Hepatic stellate cell (primary cell): ENCODE measurements at places on chromosomes 13 and 19.

- no peak for DNase-seq
Measured at GRCh38 chr19:29805031-29805965, 6.5 kb upstream of the CCNE1 start.

DNA sequence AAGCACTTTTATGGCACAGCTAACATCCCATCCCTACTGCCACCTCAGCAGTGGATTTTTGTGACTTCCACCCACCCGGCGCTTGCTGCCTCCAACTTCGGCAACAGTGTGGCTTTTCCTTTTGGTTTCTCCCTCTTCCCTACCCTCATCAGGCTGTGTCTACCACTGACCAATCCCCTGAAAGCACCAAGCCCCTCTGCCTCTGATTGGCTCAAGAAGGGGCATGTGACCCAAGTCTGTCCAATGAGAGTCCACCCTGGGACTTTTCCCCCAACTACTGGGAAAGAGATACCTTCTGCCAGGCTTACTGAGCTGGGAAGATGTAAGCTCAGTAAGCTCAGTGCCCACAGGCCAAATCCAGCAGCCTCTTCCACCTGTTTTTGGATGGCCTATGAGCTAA, 5.8 kb downstream of the SMIM7 start:
- DNase-seq: peak; percentile 41

- DNase-seq: no peak
Measured at GRCh38 chr19:2164020-2164998, 576 bp downstream of the DOT1L start.

DNA sequence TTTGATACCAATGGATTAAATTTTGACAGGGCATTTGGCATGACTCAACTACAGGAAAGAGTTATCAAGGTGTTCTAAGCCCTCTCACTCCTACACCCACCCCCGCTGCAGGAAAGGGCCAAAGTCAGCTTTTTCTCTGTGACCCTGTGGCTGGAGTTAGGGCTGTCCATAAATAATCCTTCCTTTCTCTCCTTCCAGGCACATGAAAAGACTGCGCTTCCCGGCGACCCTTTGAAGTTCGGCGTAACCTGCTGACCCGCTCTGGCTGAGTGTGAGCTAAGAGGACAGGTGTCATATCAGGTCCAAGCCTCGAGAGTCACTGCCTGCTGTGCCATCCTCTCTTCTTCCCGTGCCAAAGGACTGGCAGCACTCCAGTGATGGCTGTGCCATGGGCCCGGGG, 25.6 kb downstream of the ZNF114 start:
- DNase-seq: no peak

DNA sequence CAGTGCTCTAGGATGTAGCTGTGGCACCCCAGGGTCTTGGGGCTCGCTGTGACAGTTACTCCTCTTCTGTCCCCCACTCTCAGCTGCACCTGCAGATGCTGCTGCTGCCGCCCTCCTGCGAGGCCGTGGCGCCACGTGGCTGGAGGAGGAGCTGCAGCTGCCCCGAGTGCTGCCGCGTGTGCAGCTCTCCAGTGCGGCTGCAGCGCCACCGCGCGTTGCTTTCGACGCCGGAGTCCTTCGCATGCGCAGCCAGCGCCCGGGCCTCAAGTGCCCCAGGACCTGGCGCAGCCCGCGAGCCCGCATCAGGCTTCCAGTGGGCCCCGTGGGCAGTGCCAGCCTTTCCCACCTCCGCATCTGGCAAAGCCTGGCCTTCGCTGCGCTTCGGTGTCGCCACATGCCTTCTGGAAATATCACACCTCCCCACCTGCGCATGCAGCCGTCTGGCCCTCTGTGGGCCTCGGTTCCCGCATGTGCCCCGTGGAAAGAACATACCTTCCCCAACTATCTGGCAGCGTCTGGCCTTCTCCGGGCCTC, 692 bp upstream of the ZNF580 start:
- DNase-seq: peak; percentile 78

DNA sequence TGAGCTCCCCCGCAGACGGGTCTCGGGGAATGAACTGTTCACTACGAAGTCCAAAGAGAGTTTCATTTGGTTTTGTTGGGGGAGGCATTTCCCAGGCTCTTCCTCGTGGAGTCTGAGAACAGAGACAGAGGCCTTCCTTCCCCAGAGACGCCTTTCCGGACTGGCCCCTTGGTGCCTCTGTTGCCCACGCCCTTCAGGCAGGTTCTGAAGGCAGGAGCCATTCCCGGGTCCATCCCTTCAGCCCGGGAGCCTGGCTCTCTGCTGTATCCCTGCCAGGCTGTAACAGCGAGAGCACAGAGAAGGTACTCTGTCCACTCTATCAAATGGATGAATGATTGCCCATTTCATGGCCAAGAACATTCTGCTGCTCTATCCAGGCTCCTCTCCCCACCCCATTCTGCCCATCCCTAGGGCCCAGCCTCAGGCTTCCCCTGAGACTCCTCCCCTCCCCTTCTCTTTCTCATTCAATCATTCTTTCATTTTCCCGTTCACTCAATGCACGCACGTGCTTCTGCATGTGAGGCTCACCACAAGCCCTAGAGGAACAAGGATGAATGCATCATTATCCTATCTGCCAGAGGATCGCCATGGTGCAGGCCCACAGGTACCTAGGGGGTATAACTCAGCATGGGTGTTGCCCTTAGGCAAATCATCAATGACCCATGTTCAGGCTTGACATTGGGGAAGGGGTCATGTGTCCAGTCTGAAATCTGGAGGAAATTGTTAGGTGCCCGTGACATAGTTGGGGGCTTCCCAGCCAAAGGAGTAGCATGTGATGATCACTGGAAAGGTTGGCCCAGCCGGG, 298.6 kb downstream of the ZNF536 start:
- DNase-seq: no peak

GRCh38 chr19:23539499-23539898, 144.2 kb upstream of the ZNF91 start:
- no peak for DNase-seq

GRCh38 chr13:42247883-42248282, 24.1 kb upstream of the AKAP11 start:
- DNase-seq: no peak

DNA sequence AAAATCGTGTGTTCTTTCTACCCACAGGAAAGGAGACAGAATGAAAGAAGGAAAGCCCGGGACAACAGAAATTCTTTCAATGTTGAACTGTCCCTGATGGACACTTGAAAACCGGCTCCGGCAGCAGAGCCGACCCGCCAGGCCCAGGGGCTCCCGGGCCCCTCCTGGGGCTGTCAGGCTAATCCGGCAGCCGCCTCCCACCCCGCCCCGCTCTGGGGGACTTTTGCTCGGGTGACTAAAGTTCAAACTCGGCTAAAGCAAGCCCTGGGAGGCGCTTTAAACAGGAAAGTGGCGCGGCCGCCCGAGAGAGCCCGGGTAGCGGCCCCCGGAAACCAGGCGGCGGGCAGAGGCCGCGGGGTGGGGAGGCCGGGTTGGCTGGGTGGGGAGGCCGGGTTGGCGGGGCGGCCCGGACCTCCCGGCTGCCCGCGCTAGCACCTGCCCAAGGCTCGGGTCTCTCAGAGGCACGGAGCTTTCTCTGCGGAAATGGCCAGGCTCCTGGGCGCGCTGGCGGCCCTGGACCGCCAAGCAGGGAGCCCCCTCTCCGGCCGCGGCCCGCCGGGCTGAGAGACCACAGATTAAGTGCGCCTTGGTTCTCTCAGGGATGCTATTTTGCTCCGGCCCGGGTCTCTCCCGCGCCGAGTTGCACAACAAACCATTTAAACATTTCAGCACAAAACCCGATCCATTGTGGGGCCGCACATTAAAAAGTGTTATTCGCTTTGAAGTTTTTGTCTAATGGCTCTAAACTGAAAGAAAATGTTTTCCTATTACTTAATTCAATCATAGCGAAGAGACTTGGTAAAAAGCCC, 2.6 kb upstream of the GSX1 start:
- no peak for DNase-seq
